ENCODE measurements at places on chromosomes 7 and 10.

DNA sequence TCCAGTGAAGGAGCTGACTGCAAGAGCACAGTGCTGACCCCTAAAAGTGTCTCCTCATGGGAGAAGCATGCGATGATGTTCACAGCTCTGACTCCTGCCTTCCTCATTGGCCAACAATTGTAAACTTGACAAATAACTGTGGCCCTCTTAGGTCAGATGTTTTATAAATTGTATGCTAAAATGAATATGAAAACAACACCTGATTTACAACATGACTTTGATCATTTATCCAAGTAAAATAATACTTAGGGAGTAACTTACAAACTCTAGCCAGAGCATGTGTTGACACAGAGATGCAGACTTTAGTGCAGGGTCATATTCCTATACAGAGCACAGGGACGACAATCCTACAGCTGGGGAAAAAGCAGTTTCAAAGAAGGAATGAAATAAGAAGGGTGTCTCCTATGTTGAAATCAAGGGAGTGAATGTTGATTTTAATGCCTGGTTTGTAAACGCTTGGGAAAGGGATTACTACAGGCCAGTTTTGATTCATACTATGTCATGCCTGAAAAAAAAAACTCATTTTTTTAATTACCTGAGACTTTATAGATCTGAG is 391.4 kb upstream of the AKR1E2 start:
- DNase-seq, result no peak

DNA sequence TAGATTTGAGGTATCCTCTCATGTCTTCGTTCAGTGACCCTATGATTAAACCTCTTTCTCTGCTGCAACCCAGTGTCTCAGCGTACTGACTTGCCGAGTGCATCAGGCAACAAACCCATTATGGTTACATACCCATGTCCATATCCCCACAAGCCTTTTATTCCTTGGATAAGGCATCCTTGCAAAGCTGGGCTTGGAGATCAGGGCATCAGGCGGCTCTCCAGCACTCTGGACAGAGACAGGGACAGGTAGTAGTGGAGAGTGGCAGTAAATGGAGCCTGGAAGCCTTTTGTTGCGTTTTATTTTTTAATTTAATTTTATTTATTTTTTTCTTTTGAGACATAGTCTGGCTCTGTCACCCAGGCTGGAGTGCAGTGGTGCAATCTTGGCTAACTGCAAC is 32.0 kb upstream of the NPFFR1 start:
- no peak for DNase-seq

GRCh38 chr7:24842449-24843241 is 85.4 kb upstream of the GSDME start:
- no peak for DNase-seq

DNA sequence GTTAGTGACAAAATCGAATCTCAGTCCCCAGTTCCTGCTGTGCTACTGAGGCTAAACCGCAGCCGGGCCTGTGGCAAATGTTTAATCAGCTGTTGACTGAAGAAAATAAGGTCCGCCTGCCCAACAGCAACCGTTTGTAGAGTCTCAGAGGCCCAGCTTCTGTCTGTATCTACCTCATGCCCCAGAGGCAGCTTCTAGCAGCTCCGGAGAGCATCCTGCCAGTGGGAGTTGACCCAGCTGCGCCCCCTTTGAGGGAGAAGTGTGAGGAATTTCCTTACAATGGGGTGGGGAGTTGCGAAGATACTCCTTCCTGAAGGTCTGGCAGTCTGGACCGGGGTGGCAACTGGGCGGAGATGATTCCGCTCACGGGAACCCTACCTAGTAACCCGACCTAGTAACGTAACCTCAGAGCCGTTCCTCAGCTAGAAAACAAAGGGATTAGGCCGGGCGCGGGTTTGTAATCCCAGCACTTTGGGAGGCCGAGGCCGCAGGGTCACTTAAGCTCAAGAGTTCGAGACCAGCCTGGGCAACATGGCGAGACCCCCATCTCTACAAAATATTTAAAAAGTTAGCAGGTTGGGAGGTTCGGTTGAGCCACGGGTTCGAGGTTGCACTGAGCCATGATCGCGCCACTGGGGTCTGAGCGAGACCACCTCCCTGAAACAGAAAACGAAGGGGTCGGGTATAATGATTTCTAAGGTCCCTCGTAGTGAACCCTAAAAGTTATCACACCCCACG is 846 bp upstream of the ZNF775 start:
- DNase-seq, result peak; percentile 89

- no peak for DNase-seq
Observed at GRCh38 chr7:157773361-157773760, 436.6 kb downstream of the DNAJB6 start.

DNA sequence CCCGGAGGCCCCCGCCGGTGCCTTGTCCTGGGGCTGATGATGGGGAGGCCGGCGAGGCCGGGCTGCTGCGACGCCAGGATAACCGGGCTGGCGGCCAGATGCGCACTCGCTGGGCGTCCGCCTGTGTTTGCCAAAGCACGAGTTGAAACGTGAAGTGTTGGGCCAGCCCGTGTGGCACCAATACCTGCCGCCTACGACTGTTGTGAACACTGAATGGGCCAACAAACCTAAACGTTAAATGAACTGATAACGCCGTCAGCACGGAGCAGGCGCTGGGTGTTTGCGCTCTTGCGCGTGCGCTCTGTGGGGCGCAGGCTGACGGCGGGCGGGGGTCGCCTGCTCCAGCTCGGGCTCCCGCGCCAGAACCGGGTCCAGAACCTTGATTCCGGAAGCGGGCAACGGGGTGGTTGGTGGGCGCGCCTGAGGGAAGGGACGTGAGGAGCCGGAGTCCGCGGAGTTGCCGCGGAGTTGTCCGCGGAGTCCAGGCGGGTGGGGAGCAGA is 658 bp downstream of the CYP2E1 start:
- no peak for DNase-seq

- no peak for DNase-seq
Observed at GRCh38 chr7:29556405-29557195, 7.0 kb upstream of the PRR15 start.

- no peak for DNase-seq
Observed at GRCh38 chr7:82655965-82656364, 212.4 kb upstream of the CACNA2D1 start.

GRCh38 chr7:108448584-108449505 is 7.4 kb downstream of the NRCAM start:
- no peak for DNase-seq

Measured in ecto neural progenitor cell (in vitro differentiated cells).